ENCODE measurements at places on chromosomes 2 and 18.

DNA sequence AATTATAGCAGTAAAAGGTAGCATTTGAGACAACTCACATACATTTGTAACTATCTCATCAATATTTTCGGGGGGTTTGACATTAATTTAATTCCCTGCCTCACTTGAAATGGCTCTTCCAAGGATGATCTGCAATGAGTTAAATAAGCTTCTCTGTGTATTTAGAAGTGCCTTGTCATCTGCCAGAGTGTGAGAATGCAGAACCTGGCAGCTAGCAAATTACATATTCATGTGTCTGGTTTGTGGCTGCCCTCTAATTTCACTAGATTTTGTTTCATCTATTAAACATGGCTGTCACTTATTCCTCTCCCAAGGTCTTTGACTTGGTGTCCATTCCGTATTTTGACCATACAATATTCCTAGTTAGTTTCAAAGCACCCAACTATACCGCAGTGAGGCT lies 158.3 kb upstream of the CAVIN2 start:
- no peak for DNase-seq

DNA sequence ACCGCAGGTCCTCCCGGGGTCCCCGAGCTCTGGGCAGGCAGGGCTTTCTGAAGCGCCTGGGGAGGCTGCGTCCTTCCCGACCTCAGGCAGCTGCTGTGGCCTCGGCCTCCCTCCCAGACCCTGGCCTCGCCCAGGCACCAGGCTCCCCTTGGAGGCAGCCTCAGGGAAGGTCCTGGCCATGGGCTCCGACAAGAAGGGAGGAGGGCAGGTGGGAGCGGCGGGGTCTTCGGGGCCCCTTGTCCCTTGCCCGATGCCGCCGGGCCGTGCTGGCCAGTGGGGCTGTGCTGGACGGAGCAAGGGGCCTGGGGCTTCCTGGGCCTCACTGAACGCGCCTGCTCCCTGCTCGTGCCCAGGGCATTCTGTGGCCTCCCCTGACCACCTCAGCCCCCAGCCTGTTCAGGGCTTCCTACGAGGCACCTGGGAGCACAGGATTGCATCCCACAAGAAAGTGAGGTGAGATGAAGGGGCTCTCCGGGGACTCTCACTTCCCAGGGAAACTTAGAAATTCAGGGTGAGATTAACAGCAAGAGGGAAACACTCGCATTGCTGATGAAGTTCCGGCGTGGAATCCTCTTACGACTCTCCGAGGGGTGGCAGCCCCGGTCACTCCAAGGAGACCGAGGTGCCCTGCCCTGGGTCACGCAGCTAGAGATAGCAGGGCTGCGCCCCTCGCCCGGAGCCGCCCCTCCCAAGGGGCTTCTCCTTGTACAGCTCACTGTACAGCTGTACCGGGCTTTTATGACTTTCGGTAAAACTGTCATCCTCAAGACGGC lies 778 bp downstream of the MFSD2B start:
- DNase-seq: no peak

- DNase-seq: no peak
These were observed 78.2 kb downstream of the EHBP1 start for GRCh38 chr2:62783679-62784078.

- DNase-seq: no peak
These were observed 150.6 kb downstream of the RIF1 start for GRCh38 chr2:151560289-151560688.

DNA sequence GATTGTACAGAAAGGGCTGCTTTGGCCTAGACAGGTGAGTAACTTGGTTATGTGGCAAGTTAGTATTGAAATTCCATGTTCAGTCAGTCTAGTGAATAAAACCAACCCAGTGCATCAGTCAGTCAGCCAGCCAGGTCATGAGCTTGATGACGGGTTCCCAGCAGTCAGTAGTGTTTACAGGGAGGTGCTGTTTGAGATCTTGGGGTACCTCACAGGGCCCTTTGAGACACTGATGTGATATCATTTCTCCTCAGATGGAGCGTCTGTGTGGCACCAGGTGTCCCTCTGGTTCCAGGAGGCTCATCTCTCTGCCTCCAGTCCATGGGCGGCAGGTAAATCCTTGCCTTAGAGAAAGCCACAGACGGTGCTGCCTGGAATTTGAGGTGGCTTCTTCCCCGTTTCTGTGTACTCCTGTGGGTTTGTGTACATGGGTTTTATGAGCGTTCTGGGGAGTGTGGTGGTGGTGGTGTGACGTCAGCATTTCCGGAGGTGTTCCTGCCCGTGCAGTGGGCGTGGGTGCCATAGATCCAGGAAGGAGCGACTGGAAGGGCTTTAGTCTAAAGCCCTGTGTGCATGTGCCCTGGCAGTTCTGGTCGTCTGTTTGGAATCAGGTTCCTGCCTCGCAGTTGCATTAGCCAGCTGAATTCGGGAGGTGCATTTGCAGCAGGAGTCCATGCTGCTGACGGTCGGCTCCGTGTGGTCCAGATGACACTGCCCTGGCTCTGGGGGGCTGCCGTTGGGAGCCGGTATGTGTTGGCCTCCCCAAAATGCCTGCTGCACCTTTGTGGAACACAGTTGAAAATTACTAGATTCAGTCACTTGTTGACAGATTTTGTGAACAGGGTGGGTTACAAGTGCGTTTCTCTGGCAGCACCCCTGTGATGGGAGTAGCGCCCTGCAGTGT lies 2.1 kb downstream of the CTDP1 start:
- peak; percentile 39 for DNase-seq

Measured in T-helper 17 cell (primary cell).